ENCODE measurements at places on chromosomes 2 and 18.

- DNase-seq, result no peak
Observed at GRCh38 chr2:239245872-239246721, 154.7 kb downstream of the HDAC4 start.

- no peak for DNase-seq
Observed at GRCh38 chr2:227164763-227165291, 403 bp downstream of the COL4A3 start.

GRCh38 chr18:40035966-40036365 lies 1919.1 kb upstream of the PIK3C3 start:
- no peak for DNase-seq

- no peak for DNase-seq
Observed at GRCh38 chr2:69437751-69438154, 518 bp upstream of the NFU1 start.

GRCh38 chr2:96185516-96185915 lies 23.1 kb downstream of the STARD7 start:
- no peak for DNase-seq

DNA sequence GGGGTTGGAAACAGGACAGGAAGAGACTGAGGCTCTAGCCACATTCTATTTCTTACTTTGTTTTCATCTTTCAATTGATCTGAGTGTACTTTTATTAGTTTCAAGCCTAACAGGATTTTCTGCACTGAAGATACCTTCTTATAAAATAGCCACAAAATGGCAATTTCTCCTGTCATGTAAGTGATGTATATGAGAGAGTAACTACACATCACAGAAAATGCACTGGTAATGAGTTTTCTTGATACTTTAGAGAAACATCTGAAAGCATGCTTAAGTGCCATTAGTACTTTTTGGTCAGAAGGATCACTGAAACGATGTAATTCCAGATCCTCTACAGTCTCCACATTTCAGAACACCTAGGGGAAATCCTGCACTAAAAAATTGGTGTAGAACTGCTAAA lies 104.8 kb downstream of the CABYR start:
- DNase-seq, result no peak

- DNase-seq, result no peak
Observed at GRCh38 chr2:111705239-111705638, 178.8 kb downstream of the ANAPC1 start.

- no peak for DNase-seq
Observed at GRCh38 chr18:23669202-23669766, 6.6 kb upstream of the ANKRD29 start.

GRCh38 chr2:172551271-172551670 lies 4.6 kb upstream of the PDK1 start:
- DNase-seq, result no peak

DNA sequence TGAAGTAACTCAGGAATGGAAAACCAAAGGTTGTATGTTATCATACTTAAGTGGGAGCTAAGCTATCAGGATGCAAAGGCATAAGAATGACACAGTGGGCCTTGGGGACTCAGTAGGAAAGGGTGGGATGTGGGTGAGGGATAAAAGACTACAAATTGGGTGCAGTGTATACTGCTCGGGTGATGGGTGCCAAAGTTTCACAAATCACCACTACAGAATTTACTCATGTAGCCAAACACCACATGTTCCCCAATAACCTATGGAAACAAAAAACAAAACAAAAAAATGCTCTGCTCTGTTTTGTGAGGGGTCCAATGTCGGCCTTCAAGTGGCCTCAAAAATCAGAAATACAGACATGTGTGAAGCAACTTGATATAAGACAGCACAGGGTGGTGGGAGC lies 8.9 kb upstream of the RNF144A start:
- no peak for DNase-seq

- DNase-seq, result peak; percentile 35
Observed at GRCh38 chr2:235460548-235461047, 33.2 kb upstream of the AGAP1 start.
